ENCODE measurements at places on chromosomes 5 and 9.

- no peak for DNase-seq
These were observed 389.0 kb upstream of the BRINP1 start for GRCh38 chr9:119758241-119758640.

DNA sequence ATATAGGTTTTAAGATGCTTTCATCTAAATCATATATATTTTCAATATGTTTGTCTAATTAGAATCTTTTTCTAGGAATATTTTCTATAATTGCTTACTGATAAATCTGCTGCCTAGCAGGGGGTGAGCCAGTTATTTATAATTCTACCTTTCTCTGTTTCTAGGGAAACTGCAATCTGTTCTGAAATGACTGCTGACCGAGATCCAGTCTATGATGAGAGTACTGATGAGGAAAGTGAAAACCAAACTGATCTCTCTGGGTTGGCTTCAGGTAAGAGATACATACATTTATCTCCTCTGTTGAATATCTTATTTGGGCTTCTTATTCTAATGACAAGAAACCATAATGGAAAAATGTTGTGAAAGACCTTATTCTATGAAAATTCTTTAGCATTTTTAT is 127.3 kb downstream of the XRCC4 start:
- DNase-seq, result no peak

GRCh38 chr9:134983074-134983473 is 65.4 kb upstream of the FCN1 start:
- no peak for DNase-seq

DNA sequence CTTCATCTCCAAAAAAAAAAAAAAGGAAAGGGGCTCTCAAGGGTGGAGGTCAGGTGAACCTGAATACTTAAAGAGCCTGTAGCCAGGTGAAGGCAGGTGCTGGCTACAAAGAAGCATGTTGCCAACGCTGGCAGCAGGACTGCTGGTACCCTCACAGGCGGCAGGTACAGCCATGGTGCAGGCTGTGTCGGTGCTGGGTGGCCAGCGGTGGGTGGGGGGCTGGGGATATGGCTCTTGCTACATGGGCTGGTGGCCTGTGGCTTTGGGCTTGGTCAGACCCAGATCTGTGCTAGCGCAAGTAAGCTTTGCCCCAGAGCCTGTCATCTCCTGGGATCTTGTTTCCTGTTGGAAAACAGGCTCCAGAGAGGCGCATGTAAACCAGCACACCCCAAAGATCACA is 86.3 kb upstream of the PHYKPL start:
- no peak for DNase-seq

GRCh38 chr5:11046160-11046559 is 285.1 kb upstream of the DAP start:
- DNase-seq, result no peak

DNA sequence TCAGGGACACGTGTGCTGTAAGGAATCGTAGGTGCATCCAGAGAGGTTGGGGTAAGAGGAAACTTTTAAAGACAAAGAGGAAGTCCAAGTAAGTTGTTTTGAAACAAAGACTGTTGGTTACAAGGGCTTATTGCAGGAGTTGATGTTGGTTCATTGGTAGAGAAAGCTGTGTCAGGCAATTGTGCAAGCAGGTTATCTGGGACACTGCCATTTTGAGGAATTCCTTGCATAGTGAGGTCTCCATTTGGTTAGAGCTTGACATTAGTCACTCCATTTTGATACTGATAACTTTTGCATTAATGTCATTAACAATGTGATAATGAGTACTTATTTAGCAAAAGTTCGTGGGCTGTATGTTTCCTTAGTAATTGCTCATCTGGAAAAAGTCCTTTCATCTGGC is 24.9 kb downstream of the CNOT6 start:
- DNase-seq, result no peak

DNA sequence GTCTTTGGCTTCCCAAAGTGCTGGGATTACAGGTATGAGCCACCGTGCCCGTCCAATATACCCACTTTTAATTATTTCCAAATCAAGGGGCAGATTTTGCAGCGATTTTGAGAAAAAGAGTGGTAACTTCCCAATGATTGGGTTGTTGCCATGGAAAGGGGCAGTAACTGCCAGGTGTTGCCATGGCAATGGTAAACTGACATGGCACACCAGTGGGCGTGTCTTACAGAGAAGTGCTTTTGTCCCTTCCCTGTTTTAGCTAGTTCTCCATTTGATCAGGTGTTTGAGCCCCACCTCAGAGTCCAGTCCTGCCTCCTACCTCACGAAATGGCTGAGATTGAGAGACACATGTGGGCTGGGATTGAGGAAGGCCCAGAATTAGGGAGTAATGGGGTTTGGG is 86.3 kb upstream of the IER5L start:
- DNase-seq, result no peak

- no peak for DNase-seq
These were observed 143.3 kb downstream of the GADD45G start for GRCh38 chr9:89748021-89748670.

- DNase-seq, result no peak
These were observed 59.5 kb downstream of the RPS6 start for GRCh38 chr9:19320495-19320894.

DNA sequence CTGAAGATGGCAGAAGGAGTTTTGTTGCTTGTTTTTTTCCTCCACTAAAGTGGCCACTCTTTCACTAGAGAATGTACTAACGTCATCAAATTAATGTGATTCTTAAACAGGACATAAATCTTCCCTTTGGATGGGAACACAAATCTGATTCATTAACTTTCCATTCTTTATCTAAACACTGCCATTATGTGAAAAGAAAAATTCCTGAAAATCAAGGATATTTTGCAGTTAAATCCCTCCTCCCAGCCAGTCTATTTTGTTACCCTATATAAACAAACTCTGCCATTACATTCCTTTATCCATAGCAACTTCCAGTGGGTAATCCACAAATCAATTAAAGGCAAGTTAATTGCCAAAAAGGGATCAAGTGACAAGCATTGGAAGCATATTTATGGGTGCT is 546.5 kb downstream of the PDE4D start:
- DNase-seq, result no peak

DNA sequence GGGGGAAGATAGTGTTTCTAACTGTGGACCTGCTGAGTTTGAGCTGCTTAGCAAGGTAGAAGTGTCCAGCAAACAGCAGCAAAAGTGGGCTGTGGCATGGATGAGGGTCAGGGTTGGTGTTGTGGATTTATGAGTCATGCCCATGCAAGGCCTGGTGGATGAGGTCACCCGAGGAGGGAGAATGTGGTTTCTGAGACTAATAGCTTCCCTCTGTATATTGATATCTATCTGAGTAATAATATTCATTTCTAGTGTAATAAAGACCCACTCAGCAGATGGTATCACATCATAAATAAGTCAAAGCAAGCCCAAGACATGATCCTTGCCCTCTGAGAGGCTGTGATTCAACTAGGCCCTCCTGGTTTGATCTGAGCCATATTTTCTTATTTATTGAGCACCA is 597.8 kb upstream of the CLINT1 start:
- no peak for DNase-seq

DNA sequence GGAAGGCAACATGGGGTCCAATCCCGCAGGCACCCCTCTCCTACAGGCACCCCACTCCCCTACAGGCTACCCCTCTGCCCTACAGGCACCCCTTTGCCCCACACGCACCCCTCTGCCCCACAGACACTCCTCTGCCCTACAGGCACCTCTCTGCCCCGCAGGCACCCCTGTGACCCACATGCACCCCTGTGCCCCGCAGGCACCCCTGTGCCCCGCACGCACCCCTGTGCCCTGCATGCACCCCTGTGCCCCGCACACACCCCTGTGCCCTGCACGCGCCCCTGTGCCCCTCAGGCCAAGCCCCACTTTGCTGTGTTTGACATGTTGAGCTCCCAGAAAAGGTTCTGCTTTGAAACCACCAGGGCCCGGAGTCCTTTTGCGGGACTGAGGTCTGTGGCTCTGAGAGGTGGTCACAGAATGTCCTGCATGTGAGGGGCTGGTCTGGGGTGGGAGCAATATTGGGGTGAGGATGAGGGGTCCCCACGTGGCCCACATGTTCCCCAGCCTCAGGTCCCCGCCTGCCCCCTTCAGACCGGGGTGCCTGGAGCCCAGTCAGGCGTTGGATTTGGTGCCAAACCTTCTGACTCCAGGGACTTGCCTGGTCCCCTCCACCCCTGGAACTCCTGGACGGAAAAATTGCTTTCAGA is 616 bp upstream of the QRFP start:
- DNase-seq, result no peak

DNA sequence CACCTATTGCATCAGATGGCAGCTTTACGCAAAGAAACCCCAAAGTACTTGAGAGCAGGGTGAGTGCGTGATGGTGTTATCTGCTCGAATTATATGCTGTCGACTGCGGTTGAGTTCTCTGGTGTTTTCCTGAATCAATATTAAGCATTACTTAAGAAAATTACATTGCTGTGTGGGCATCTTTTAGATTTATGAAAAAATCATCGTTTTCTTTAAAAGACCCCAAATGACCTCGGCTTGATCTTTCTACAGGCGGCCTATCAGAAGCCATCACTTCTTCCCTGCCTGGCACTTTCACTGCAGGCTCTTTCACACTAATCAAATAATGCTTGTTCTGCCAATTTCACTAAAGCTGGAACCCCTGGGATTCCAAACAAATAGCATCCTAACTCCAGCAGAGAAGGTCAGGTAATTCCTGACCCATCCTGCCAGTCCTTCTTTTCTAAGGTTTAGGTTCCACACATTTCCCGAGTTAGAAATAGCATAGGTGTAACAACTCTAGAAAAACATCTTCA is 1.7 kb downstream of the UBE2QL1 start:
- DNase-seq, result no peak

- DNase-seq, result no peak
These were observed 545.4 kb upstream of the TLE4 start for GRCh38 chr9:79026316-79026715.

- DNase-seq, result no peak
These were observed 176.6 kb upstream of the MSX2 start for GRCh38 chr5:174547814-174548213.

DNA sequence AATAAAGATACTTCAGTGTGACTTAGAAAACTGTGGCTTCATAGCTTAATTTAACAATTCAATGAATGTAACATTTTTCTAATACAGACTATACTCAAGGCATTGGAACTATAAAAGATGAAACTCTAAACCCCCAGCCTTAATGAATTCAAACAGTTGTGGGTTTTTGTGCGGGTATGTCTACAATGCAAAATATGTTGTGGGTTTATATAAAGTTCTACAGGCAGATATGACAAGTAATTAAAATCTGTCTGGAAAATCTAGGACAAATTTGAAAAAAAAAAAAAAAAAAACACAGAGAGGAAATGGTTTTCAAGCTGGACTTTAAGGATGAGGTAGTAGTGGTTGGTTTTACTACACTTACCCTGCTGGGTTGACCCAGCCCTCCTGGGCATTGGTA is 467.5 kb upstream of the TLE4 start:
- no peak for DNase-seq

GRCh38 chr9:94157050-94157801 is 73.0 kb downstream of the PTPDC1 start:
- no peak for DNase-seq

DNA sequence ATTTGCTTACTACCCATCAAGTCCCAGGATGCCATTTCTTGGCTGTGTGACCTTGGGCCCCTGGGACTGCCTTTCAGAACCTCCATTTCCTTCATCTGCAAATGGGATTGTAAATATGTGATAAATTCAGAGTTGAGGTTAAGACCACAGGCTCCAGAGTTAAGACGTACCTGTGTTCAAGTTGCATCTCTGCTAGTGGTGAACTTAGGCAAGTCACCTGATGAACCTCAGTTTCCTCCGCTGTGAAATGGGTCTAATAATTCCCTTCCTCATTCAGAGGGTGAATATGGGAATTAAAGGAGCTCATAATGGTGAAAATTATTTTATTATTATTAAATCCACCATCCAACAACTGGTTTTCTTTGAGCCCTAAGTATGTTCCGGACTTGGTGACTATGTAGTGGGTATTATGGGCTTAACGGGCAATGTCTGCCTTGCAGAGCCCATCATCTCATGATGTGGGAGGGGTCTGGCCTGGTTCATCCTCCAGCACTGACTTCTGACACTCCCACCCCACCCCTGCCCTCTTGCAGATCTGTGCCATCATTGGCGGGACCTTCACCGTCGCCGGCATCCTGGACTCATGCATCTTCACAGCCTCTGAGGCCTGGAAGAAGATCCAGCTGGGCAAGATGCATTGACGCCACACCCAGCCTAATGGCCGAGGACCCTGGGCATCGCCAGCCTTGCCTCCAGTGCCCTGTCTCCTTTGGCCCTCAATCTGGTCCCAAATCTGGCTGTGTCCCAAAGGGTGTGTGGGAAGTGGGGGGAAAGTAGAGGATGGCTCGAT is 8.9 kb upstream of the RPL26L1 start:
- DNase-seq, result no peak
